ENCODE measurements at places on chromosomes 6 and 20.

DNA sequence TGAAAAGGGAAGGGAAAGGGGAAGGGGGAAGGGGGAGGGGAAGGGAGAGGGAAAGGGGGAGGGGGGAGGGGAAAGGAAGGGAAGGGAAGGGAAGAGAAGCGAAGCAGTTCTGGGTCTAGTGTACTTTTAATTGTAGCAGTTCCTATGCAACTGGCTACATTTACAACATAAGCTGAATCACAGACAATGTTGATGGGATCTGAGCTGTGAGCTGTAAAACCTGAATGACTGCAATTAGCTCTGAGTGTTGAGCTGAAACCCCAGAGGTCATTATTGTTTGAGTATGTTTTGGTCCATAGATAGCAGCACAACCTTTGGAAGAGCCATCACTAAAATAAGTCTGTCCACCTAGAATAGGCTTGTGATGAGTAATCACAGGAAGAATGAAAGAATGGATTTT is 7.2 kb upstream of the ABHD12 start:
- no peak for DNase-seq

GRCh38 chr6:128487746-128488145 is 32.7 kb downstream of the PTPRK start:
- no peak for DNase-seq

DNA sequence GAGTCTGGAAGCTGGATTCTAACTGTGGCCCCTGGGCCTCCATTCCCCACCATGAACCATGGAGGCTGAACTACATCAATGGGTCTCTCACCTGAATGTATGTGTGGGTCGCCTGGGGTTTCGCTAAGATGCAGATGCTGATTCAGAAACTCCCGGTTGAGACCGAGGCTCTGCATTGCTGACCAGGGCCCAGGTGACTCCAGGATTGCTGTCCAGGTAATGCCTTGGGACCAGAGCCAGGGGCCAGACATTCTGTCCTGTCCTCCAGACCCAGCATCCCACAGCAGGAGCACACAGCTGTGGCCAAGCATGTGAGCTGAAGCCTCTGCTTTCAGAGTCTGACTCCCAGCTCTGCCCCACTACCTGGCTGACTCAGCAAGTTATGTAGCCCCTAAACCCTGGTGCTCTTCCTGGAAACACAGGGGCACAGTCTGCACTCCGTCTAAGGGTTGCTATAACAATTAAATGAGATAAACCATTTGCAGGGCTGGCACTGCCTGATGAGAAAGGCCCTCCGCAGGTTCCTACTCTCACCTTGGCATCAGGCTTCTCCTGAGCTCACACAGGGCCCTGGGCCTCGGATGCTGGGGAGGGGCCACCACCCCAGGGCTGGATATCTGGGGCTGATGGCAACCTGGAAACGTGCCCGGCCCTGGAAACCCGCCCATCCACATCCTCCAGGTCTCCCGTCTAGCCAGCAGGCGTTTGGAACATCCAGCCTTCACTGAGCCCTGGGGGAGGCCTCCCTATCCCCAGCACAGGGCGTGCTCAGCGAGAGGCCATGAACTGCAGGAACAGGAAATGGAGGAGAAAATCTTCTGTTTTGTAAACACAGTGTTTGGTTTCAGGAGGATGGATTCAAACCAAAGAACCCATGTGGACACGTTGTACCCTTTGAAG is 175.7 kb downstream of the DLL1 start:
- peak; percentile 71 for DNase-seq

DNA sequence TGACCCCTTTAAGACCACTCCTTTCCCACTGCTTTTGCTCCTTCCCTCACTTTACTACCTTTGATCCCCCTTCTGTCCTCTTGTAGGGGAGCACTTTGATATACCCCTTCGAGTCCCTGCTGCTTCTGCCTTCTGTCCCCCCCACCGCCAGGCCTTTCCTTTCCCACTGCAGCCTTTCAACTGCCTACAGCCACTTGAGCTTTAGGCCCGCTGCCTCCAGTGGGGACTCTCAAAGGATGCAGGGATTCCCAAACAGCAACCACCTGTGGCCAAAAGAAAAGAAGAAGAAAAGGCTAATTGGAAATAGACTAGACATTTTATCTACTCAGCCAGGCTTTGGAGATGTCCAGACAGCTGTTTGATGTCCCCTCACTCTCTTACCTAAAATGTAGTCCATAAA is 77.0 kb upstream of the DTNBP1 start:
- no peak for DNase-seq

GRCh38 chr6:109428889-109429477 is 11.4 kb downstream of the PPIL6 start:
- no peak for DNase-seq

DNA sequence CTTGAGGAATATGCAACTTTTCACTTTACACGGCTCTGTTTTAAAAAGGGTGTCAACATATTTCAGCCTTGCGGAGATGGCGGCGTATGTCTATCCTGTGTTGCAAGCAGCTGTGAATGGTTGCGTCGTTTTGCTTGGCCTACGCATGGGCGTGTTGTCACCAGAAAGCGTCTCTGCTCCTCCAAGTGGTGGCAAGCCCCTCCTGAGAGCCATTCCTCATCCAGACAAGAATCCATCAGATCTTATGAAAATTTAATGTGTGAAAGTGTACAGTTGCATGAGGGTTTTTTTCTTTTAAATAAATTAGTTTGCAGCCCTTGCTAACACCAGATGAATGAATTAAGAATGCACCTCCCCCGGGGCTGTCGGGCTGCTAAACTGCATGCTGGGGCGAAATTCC is 114.4 kb downstream of the PHACTR3 start:
- DNase-seq: no peak

- no peak for DNase-seq
Measured at GRCh38 chr20:44279228-44279627, 31.8 kb downstream of the FITM2 start.

DNA sequence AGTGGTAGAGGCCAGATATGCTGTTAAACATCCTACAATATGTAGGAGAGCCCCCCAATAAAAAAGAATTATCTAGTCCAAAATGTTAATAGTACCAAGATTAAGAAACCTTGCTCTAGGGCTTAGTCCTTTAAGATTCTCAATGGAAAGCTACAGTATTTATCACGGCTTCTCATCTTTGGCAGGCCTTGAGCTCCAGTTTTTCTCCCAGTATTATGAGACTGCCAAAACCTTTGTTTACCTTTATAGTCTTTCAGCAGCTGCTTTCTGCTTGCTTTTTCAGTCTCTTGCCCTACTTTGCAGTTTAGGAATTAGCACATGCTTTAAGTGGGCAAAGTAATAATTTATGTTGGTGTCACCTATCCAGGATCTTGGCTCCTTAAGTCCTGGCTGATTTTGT is 59.7 kb downstream of the NHLRC1 start:
- peak; percentile 47 for DNase-seq

DNA sequence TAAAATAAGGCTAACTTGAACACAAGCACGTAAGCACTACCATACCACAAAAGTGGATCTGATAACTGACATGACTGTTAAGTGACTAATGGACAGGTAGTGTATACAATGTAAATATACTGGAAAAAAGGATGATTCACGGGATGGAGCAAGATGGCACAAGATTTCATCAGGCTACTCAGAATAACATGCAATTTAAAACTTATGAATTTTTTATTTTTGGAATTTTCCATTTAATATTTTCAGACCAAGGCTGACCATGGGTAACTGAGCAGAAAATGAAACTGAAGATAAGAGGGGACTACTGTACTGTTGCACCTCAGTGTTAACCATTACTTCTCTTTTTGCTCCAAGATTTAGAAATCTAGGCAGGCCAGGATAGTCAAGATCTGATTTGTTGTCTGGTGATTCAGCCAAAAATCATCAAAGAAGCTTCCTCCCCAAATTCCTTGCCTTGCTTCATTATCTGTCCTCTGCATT is 45.4 kb downstream of the TPBG start:
- no peak for DNase-seq

DNA sequence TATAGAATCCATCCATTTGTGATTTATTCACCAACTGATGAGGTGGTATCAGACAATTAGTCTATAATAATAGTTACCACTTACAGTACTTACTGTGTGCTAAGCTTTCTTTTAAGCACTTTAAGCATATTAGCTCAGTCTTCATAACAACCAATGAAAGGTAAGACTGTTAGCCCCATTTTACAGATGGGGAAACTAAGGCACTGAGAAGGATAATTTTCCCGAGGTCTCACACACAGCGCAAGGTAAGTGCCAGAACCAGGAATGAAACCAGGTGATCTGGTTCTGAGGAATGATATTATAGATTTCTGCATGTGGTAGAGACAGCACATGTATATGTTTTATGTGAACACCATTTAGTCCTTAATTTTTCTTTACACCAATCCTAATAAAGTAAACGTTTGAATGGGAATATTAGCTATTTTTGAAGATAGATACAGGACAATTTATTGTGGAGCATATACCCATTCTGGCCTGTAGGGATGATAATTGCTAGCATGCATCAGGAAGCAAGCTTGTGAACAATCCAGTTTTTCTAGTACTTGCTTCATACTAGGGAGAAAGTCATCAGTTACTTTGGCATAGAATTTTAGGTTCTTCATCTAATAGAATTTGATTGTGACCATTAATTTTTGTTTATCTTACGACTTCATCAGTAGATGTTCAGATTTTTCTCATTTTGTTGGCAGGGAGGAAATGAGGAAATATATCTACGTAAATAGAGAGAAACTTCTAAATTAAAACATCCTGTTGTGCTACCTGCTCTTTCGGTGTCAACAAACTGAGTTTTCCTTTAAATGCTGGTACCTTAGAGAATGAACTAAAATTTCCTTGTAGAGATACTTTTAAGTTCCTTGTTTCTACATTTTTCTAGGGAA is 3.0 kb downstream of the YWHAB start:
- no peak for DNase-seq

DNA sequence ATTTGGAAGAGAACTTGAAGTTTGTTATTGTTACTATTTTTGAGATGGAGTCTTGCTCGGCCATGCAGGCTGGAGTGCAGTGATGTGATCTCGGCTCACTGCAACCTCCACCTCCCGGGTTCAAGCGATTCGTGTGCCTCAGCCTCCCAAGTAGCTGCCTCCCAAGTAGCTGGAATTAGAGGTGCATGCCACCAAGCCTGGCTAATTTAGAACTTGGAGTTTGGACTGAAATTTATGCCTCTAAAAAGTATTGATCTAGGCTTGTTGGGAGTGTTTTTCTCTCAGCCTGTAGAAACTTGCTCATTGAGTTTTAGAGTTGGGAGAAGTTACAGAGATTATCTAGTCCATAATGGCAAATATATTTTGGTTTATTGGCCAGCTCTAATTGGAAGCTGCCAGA is 4.1 kb downstream of the ITCH start:
- DNase-seq: no peak

GRCh38 chr6:137104926-137105325 is 60.2 kb upstream of the IL20RA start:
- no peak for DNase-seq

- DNase-seq: no peak
Measured at GRCh38 chr6:68575765-68576439, 59.2 kb upstream of the ADGRB3 start.

DNA sequence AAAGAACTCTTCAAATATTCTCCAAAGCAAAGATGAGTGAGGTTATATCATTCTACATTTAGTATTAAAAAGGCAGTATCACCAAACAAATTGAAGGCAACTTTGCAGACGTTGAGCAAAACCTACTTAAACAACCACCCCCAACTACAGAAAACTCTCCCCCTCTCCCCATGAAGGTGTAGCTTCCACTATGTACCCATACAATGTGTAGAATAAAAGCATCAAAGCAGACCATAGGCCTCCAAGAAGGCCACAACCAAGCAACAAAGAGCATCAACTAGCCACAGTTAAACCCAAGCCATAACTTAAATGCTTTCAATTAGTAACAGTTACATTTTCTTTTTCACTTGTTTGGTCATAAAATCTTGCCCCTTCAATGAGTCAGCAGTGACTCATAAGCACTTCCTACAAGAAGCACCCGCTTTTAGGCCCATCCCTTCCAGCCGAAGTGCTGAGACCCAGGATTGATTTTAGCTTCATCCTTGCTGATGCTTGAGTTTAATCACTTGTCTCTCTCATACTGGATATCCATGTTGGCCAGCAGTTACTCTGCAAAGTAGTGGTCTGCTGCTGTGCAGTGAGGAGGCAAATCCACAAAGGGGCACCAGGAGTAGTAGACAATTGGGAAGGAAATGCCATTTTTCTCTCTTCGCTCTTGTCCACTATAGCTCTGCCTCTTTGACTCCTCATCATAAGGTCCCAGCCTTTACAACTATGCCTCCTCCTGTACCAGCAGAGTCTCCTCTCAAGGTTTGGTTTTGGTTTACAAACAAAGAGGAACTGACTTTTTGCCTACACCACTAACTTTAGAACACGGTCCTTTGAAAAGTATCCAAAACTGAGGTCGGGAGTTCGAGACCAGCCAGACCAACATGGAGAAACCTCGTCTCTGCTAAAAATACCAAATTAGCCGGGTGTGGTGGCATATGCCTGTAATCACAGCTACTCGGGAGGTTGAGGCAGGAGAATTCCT is 8.4 kb upstream of the NUP153 start:
- no peak for DNase-seq

- no peak for DNase-seq
Measured at GRCh38 chr6:107784669-107785068, 39.4 kb downstream of the SCML4 start.

- no peak for DNase-seq
Measured at GRCh38 chr6:101876431-101876830, 482.9 kb downstream of the GRIK2 start.

- no peak for DNase-seq
Measured at GRCh38 chr6:128149796-128150195, 248.9 kb upstream of the THEMIS start.

DNA sequence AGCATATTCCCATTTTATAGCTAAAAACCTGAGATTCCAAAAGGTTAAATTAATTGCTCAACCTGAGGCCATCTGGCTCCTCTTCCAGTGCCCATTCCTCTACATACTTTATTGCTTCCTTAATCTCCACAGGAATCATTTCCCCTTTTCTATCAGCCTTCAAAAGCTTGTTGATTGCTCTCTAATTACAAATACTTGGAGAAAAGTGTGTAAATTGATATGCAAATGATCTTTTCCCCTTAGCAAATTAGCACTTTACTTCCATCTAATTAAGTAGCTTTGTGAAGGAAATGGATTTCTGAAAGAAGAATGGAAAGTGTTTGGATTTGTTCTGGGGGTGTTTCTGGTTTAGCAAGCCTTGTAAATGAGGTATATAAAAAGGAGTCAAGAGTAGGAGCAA is 323.3 kb downstream of the GRIK2 start:
- no peak for DNase-seq

- no peak for DNase-seq
Measured at GRCh38 chr20:17882065-17882833, 86.3 kb downstream of the SNX5 start.

DNA sequence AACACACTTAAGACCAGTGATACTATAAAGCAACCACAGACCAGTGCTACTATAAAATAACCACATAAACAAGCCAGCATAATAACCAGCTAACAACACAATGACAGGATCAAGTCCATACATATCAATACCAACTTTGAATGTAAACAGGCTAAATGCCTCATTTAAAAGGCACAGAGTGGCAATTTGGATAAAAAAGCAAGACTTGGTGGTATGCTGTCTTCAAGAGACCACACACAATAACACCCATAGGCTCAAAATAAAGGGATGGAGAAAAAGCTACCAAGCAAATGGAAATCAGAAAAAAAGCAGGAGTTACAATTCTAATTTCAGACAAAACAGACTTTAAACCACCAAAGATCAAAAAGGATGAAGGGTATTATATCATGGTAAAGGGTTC is 19.8 kb upstream of the ELOVL4 start:
- no peak for DNase-seq

- no peak for DNase-seq
Measured at GRCh38 chr20:60062431-60063047, 104.3 kb downstream of the CDH26 start.

GRCh38 chr20:16390991-16391390 is 182.3 kb downstream of the KIF16B start:
- no peak for DNase-seq

GRCh38 chr6:16684896-16685554 is 76.2 kb downstream of the ATXN1 start:
- no peak for DNase-seq
